Calu3 (cell line): ENCODE measurements at places on chromosomes 11 and 22. TPM values are rescaled to one million over a fixed set of nuclear protein-coding genes. Genes with fewer than 3 reads are reported as not detected.

- H3K36me3 ChIP-seq: peaks cover 5% of the 10 kb centered on the region
- H3K4me1 ChIP-seq: no peaks in the 10 kb centered on the region
- H3K27ac ChIP-seq: no peak overlapping the region
- H3K27me3 ChIP-seq: no peaks in the 10 kb centered on the region
These were observed 43.6 kb downstream of the COA4 start for GRCh38 chr11:73833067-73833466.

DNA sequence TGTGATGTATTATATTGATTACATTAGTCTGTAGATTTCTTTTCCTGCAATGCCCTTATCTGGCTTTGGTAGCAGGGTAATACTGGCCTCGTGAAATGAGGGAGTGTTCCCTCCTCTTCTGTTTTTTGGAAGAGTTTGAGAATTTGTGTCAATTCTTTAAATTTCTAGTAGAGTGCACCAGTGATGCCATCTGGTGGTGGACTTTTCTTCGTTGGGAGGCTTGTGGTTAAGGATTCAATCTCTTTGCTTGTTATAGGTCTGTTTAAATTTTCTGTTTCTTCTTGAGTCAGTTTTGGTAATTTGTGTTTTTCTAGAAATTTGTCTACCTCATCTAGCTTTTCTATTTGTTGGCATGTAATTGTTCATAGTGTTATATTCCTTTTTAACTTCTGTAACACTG lies 18.9 kb downstream of the SHANK3 start:
- H3K36me3 ChIP-seq: no peaks in the 10 kb centered on the region
- no peaks in the 10 kb centered on the region for H3K4me1 ChIP-seq
- H3K27ac ChIP-seq: no peak overlapping the region
- H3K4me3 ChIP-seq: no peak overlapping the region
- DNase-seq: peak; percentile 47

GRCh38 chr11:69180226-69180625 lies 24.5 kb downstream of the SMIM38 start:
- H3K36me3 ChIP-seq: no peaks in the 10 kb centered on the region
- no peak for DNase-seq
- no peaks in the 10 kb centered on the region for H3K27me3 ChIP-seq
- no peak overlapping the region for H3K4me3 ChIP-seq
- no peak overlapping the region for H3K27ac ChIP-seq

The C22orf31 gene
- not detected in 2 replicates for total RNA-seq

The CCDC81 gene
- total RNA-seq: 0.33 TPM in 1 of 2 replicates, not detected in the other

The OR8A1 gene
- total RNA-seq: not detected in 2 replicates

DNA sequence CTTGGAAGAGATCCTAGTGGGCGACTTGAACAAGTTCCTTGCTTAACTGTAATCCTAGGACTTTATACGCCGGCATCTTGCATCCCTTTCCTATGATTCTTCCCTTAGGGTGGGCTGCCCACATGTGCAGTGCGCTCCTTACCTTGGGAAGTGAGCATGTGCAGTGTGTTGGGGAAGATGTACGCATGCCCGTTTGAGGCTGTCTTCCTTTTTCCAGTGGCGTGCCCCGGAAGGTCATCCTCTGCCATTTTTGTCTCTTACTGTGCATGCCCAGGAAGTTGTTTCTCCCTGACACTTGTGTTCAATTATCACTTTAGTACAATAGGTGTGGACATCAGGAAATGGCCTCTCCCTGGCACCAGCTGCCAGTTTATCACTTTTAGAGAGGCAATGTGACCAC lies 936.5 kb downstream of the TBC1D22A start:
- DNase-seq: no peak
- H3K27me3 ChIP-seq: no peaks in the 10 kb centered on the region
- no peaks in the 10 kb centered on the region for H3K36me3 ChIP-seq

- no peak for DNase-seq
- H3K27ac ChIP-seq: no peak overlapping the region
- H3K27me3 ChIP-seq: no peaks in the 10 kb centered on the region
- no peak overlapping the region for H3K4me3 ChIP-seq
These were observed 34.9 kb downstream of the RSPH14 start for GRCh38 chr22:23106906-23107367.

The PGM2L1 gene
- 7.2 and 8.7 TPM in 2 replicates for total RNA-seq

- H3K27me3 ChIP-seq: no peaks in the 10 kb centered on the region
- H3K4me1 ChIP-seq: peaks cover 50% of the 10 kb centered on the region
- peak; percentile 71 for DNase-seq
- H3K4me3 ChIP-seq: peak overlapping the region; percentile 91
These were observed 3.2 kb downstream of the EHF start for GRCh38 chr11:34624069-34624468.

- no peaks in the 10 kb centered on the region for H3K36me3 ChIP-seq
- no peaks in the 10 kb centered on the region for H3K27me3 ChIP-seq
- no peak overlapping the region for H3K27ac ChIP-seq
- H3K4me1 ChIP-seq: no peaks in the 10 kb centered on the region
- no peak overlapping the region for H3K4me3 ChIP-seq
These were observed 375.3 kb upstream of the DDI1 start for GRCh38 chr11:103661185-103661584.

DNA sequence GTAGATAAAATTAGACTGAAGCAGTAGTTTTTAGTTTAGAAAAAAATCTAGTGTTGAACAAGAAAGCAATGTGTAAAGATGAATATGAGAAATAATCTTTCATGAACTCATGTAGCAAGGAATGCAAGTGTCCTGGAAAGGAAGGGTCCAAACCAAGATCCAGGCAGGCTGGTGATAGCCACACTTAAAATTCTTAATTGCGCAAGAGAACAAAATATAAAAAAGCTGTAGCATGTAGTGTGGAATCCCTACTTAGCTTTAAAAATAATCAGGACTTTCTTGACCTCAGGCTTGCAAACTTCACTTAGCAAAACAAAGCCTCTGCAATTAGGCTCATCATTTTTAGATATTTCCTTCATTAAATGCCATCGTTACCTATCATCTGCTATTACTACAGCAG lies 2186.1 kb upstream of the RAG2 start:
- no peaks in the 10 kb centered on the region for H3K36me3 ChIP-seq
- no peaks in the 10 kb centered on the region for H3K27me3 ChIP-seq
- no peaks in the 10 kb centered on the region for H3K4me1 ChIP-seq
- DNase-seq: no peak
- H3K27ac ChIP-seq: no peak overlapping the region
- no peak overlapping the region for H3K4me3 ChIP-seq

DNA sequence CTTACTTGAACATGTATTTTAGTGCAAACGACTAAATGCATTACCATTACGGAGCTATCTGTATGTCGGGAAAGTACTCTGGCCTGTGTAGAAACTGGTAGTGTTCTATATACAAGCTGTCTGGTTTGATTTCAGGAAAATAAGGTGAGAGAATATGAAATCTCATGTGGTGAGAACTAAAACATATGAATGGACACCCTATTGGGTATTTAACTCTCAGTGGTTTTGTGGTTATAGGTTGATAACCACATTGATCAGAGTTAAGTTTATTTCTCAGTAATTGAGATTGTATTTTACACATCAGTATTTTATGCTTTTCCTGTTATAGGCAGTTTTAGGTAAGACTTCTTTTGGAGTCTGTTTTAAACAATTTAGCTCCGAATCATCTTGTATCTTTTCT lies 10.4 kb downstream of the ANO5 start:
- H3K36me3 ChIP-seq: no peaks in the 10 kb centered on the region
- DNase-seq: no peak
- no peaks in the 10 kb centered on the region for H3K4me1 ChIP-seq

The GGT5 gene
- 0.28 and 0.64 TPM in 2 replicates for total RNA-seq

The CADM1 gene
- 0.32 and 0.68 TPM in 2 replicates for total RNA-seq

DNA sequence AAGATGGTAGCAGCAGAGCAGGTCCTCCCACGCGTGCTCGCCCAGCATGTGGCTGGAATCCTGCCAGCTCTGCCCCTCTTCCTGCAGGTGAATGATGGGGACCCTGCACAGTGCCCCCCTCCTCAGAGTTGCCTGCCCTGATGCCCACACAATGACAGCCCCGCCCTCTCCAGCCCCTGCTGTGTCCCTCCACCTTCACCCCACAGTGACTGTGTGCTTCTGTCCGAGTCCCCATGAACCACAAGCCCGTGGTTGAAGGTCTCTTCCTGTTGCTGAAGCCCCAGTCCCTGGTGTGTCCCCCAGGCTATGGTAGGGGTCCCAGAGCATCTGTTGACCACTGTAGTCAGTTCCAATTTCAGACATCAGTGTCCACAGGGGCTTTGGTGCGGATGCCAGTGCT lies 71.0 kb downstream of the BRD1 start:
- H3K36me3 ChIP-seq: no peaks in the 10 kb centered on the region
- no peak overlapping the region for H3K4me3 ChIP-seq

DNA sequence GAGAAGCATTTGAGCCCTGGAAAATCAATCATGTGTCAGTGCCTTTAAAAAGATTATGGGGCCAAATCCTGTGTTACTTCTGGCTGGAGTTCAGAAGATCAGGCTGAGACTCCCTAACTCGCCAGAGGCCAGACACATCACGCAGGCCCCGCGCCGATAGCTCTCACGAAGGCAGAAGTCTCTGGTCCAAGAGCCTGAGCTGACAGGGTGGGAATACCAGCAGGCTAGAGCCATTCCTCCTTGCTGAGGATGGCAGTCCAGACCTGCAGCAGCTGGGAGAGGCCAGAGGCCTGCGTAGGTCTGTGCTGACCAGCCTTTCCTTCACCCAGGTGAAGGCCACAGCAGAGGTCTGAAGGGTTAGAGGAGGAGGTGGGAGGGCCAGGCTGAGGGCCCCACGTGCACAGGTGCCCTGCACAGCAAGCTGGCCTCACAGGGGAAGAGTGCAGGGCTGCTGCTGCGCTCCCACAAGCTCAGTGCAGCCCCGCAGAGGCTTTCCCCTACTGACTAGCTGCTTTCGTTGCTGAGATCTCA lies 52.9 kb downstream of the ST14 start:
- H3K4me3 ChIP-seq: no peak overlapping the region
- DNase-seq: no peak
- no peaks in the 10 kb centered on the region for H3K27me3 ChIP-seq
- H3K27ac ChIP-seq: no peak overlapping the region
- H3K36me3 ChIP-seq: peaks cover 32% of the 10 kb centered on the region
- no peaks in the 10 kb centered on the region for H3K4me1 ChIP-seq

The TRIM6 gene
- total RNA-seq: 0.80 and 2.8 TPM in 2 replicates

The GPR83 gene
- total RNA-seq: 0.07 and 0.19 TPM in 2 replicates

GRCh38 chr22:48343461-48343860 lies 1484.2 kb downstream of the BRD1 start:
- no peak for DNase-seq
- H3K4me1 ChIP-seq: no peaks in the 10 kb centered on the region
- no peaks in the 10 kb centered on the region for H3K27me3 ChIP-seq
- H3K36me3 ChIP-seq: no peaks in the 10 kb centered on the region
- H3K4me3 ChIP-seq: no peak overlapping the region
- no peak overlapping the region for H3K27ac ChIP-seq

The PKP3 gene
- 128 and 154 TPM in 2 replicates for total RNA-seq

GRCh38 chr22:39349506-39349966 lies 255 bp upstream of the SYNGR1 start:
- H3K4me1 ChIP-seq: peaks cover 3% of the 10 kb centered on the region
- H3K4me3 ChIP-seq: peak overlapping the region; percentile 67
- peak; percentile 52 for DNase-seq
- H3K36me3 ChIP-seq: peaks cover 15% of the 10 kb centered on the region

The KCNQ1 gene
- total RNA-seq: 7.4 and 9.2 TPM in 2 replicates

DNA sequence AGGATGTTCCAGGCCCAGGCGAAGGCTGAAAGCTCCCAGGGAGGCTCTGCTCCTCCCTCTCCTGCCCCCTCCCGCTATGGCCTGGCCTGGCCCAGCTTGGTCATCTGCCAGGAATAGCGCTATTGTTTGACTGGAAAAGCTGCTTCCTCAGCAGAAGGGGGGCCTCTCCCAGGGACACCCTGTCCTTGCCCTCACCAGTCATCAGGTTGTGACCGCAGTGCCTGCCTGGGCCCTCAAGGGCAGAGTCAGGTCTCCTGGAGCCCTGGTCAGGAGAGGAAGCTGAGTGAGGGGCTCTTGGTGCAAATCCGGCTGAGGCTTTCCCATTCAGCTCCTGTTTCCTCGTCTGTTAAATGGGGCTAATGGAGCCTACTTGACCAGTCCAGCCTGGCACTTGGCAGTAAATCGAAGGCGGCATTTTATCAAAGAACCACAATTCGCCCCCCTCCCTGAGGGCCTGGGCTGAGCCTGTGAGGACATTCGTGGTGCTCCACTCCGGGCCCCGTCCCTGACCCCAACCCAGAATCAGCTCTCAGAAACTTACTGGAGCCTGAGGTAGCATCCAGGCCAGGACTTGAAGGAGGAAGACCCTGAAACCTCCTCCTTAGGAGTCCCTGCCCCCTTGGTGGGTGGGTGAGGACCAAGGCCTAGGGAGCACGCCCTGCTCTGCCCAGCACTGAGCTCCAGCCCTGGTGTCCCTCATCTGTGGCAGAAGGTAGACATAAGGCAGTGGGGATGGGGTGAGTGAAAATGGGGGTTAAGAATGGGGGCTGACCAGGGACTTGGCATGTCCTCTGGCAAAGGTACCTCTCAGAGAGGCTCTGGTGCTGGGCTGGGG lies 2.0 kb upstream of the CASTOR1 start:
- peak; percentile 69 for DNase-seq
- H3K27me3 ChIP-seq: no peaks in the 10 kb centered on the region
- H3K4me1 ChIP-seq: peaks cover 10% of the 10 kb centered on the region
- peak overlapping the region; percentile 68 for H3K27ac ChIP-seq
- no peak overlapping the region for H3K4me3 ChIP-seq

DNA sequence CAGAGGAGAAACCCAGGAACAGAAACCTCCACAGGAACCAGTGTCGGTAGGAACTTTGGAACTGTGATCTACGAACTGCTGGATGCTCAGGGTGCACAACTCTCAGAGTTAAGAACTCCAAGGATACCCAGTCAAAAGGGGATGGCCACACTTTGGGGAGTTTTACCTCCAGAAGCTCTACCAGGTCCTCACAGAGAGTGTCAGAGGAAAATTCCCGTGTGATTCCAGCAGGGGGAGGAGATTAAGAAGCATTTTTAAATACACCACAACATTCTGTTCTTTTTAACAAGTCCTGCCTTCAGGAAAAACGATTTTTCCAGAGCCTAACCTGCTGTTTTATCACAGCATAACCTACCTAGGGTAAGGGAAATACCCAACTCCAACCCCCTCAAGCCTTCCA lies 104.0 kb downstream of the SOX6 start:
- H3K4me1 ChIP-seq: no peaks in the 10 kb centered on the region
- H3K27ac ChIP-seq: no peak overlapping the region
- DNase-seq: peak; percentile 13

GRCh38 chr22:46578824-46579561 lies 41.2 kb upstream of the GRAMD4 start:
- no peak overlapping the region for H3K27ac ChIP-seq
- H3K27me3 ChIP-seq: no peaks in the 10 kb centered on the region
- peaks cover 46% of the 10 kb centered on the region for H3K36me3 ChIP-seq
- DNase-seq: no peak
- H3K4me1 ChIP-seq: peaks cover 57% of the 10 kb centered on the region

The KDM4E gene
- not detected in 2 replicates for total RNA-seq
